ENCODE measurements at places on chromosomes 1 and 21. TPM values are rescaled to one million over a fixed set of nuclear protein-coding genes. Genes with fewer than 3 reads are reported as not detected.

PRMT2 gene
- 69.0 TPM for total RNA-seq

CASQ1 gene
- total RNA-seq: not detected

CFAP74 gene
- total RNA-seq: not detected

OR14C36 gene
- total RNA-seq: not detected

IL19 gene
- total RNA-seq: not detected

MCOLN3 gene
- total RNA-seq: 0.27 TPM

IFNLR1 gene
- total RNA-seq: 5.0 TPM

PDE4B gene
- total RNA-seq: 23.8 TPM

CHI3L1 gene
- not detected for total RNA-seq

KCNJ15 gene
- total RNA-seq: 0.20 TPM

CAPN8 gene
- total RNA-seq: not detected

TTC22 gene
- 1.4 TPM for total RNA-seq

KIAA0040 gene
- 21.2 TPM for total RNA-seq

RASAL2 gene
- not detected for total RNA-seq

LCA5L gene
- total RNA-seq: not detected

HORMAD1 gene
- 0.32 TPM for total RNA-seq

CHIT1 gene
- total RNA-seq: 1.3 TPM

HPDL gene
- 6.1 TPM for total RNA-seq

CD48 gene
- total RNA-seq: 231 TPM

CGN gene
- 3.2 TPM for total RNA-seq

OR2T11 gene
- total RNA-seq: not detected

Data from activated naive CD4-positive, alpha-beta T cell treated with anti-CD3 and anti-CD28 coated beads, Interleukin-2, amount 50 U/mL, for 72 hours (primary cell).